Gastroesophageal sphincter (tissue), 4 donors: ENCODE measurements at places on chromosomes 12 and 14. TPM values are rescaled to one million over a fixed set of nuclear protein-coding genes. Genes with fewer than 3 reads are reported as not detected.

ATP5F1B gene
- 452 TPM for total RNA-seq

ASB2 gene
- total RNA-seq: 118 TPM

MGST1 gene
- 49.3 TPM for total RNA-seq

RGS6 gene
- 5.8 TPM for total RNA-seq

FAM216A gene
- total RNA-seq: 9.8 TPM

GLIPR1L1 gene
- total RNA-seq: not detected

CD69 gene
- total RNA-seq: 0.92 TPM

CDH24 gene
- 1.5 TPM for total RNA-seq

DDN gene
- total RNA-seq: not detected

EML1 gene
- total RNA-seq: 122 TPM

NELL2 gene
- total RNA-seq: not detected

LRR1 gene
- total RNA-seq: 7.8 TPM

FIGNL2 gene
- 0.35 TPM for total RNA-seq

KLRF1 gene
- not detected for total RNA-seq

SEC23A gene
- 230 TPM for total RNA-seq

SOCS2 gene
- total RNA-seq: 17.6 TPM

GLS2 gene
- total RNA-seq: 1.9 TPM

PLXNC1 gene
- 5.8 TPM for total RNA-seq

ASIC1 gene
- 2.3 TPM for total RNA-seq

ENTPD5 gene
- 6.4 TPM for total RNA-seq

PLA2G1B gene
- total RNA-seq: not detected

ART4 gene
- 0.93 TPM for total RNA-seq

PKP2 gene
- total RNA-seq: 0.62 TPM

KRT82 gene
- total RNA-seq: not detected

AQP2 gene
- not detected for total RNA-seq

EPYC gene
- not detected for total RNA-seq

PNP gene
- 10.4 TPM for total RNA-seq

KCNC2 gene
- 0.12 TPM for total RNA-seq

NR2C1 gene
- total RNA-seq: 50.0 TPM

TAS2R46 gene
- 0.89 TPM for total RNA-seq

RIMKLB gene
- 49.7 TPM for total RNA-seq

KRT79 gene
- not detected for total RNA-seq

MIP gene
- not detected for total RNA-seq

RACGAP1 gene
- total RNA-seq: 13.1 TPM

KERA gene
- total RNA-seq: not detected

PTPRO gene
- 10.7 TPM for total RNA-seq

TRIM9 gene
- 4.7 TPM for total RNA-seq

TMED10 gene
- total RNA-seq: 241 TPM

TRIP11 gene
- 42.5 TPM for total RNA-seq

ABCC9 gene
- 105 TPM for total RNA-seq

BDKRB2 gene
- total RNA-seq: 8.4 TPM

SSTR1 gene
- 0.16 TPM for total RNA-seq

RASAL1 gene
- total RNA-seq: not detected

TBC1D30 gene
- total RNA-seq: 3.7 TPM

SLC5A8 gene
- total RNA-seq: not detected
